Stimulated activated CD4-positive, alpha-beta T cell treated with anti-CD3 and anti-CD28 coated beads, Interleukin-15, amount 100 ng/mL, for 1 hour (primary cell): ENCODE measurements at places on chromosomes 4 and X.

DNA sequence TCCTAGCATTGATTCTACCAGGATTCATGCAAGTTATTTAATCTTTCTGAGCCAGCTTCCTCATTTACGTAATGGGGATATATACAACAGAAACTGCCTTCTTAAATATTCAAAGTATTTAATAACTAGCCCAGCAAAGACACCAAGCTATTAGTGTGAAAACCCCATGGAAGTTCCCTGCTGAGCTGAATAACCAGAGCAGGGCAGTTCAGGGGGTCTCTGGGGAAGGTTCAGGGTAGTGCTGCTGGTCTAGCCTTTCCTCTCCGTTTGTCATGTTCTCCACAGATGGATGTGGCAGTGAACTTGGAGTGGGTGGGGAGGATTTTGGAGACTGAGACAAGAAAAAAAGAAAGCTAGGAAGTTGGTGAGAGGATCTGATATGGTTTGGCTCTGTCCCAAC is 240.8 kb upstream of the TAPT1 start:
- no peak for DNase-seq

GRCh38 chr4:180356766-180357165 is 1886.4 kb upstream of the TENM3 start:
- no peak for DNase-seq

- no peak for DNase-seq
Measured at GRCh38 chrX:131595120-131595519, 51.2 kb downstream of the OR13H1 start.

GRCh38 chr4:151644622-151645021 is 116.2 kb downstream of the GATB start:
- DNase-seq: no peak

DNA sequence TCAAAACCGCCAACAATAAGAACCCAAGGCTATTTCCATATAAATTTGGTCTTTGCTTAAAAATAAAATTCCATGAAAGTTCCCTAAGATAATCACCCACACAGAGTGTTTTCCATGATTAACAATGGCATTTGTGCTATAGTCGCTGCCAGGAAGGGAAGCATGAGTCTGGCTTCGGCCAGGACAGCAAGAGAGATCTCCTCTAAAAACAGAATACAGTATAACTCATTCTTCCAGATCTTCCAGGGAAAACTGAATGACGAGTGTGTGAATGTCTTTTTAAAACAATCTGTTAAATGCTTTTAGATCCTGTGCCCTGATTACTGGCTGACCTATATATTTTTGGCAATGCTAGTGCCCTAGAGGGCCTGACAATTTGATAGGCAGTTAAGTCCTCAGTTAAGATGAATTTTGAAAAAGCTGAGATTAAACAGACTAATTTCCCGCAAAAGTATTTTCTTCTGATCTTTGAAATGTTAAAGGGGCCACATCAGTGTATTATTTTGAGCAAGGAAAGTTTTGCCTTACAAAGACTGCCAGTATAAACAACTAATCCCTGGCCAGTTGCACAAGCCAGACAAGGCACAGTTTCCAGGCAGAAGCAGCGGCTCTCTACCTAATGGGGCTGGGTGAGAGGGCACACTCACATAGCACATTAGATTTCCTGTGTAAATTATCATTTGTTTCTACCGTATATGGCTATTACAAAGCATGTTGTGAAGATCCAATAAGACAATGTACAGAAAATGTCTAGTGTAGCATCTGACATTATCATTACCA is 127.3 kb downstream of the DCHS2 start:
- DNase-seq: no peak

DNA sequence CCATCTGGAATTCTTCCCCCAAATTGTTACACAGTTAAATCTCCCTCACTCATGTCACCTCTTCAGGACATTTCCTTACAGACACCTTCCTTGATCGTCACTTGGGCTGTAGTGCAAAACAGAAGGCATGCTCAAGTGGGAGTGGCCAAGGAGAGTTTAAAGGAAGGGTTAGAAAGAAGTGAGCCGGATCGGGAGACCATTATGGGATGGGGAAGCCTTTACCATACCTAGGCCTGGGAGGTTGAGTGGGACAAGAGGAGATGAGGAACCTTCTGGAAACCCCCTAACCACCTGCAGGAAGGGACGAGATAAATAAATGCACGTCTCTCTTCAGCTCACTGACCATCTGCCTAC is 102.7 kb downstream of the UCHL1 start:
- no peak for DNase-seq

- DNase-seq: no peak
Measured at GRCh38 chrX:2710041-2710840, 19.1 kb downstream of the CD99 start.

DNA sequence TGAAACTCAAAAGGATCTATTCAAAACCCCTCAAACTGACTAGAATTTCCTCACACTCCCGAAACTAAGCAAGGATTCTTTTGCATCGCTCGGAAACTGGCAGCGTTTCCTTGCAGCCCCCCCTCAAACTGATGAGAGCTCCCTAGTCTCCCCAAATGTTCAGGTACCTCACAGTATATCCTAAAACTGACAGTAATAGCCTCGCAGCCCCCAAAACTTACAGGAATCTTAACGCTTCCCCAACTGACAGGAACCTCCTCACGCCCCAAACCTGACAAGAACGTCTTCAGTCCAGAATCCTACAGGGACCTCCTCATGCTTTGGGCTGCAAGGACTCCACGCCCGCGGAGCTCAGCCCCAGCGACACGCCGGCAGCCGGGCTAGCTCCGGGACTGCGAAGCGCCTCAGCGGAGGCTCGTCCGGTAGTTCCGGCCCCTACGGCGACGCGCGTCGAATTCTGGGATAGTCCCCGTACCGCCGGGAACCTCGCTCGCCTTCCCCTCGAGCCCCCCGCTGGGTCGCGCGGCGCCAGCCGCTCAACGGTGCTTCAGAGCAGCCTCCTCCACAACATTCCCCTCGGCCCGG is 640 bp downstream of the PHF8 start:
- peak; percentile 15 for DNase-seq

DNA sequence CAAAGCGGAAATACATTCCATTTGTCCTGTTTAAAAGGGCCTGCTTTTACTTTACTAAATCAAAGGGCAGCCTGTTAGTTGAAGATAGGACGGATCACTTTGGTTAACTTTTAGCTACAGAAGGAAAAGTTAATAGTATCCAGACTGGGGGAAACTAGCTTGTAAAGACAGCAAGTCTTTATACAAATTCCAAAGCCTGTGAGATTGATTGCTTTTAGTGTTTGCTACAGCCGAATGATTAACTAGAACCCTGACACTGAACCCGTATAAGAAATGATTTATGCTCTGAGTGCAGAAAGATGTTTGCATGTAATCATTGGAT is 93.4 kb downstream of the FRAS1 start:
- DNase-seq: no peak

DNA sequence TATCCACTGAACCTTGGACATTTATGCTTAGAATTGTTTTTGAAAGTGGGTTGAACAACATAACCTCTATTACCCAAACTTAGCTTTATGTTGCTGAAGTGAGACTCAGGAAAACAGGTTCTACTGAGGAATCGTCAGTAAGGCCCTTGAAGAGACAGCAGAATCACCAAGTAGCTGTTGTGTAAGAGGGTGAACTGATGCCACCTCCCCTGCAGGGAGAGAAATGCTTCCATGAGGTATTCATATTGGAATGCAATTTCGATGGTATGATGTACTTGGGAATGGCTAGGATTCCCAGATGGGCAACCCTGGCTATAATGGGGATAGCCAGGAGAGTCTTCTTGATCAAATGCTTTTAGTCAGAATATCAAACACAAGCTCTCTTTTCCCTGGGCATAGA is 4.1 kb upstream of the SCRG1 start:
- no peak for DNase-seq

- DNase-seq: peak; percentile 6
Measured at GRCh38 chrX:43949669-43950068, 23.5 kb downstream of the NDP start.

- no peak for DNase-seq
Measured at GRCh38 chr4:116453127-116453526, 632.2 kb downstream of the TRAM1L1 start.

- DNase-seq: no peak
Measured at GRCh38 chr4:3689006-3689405, 77.2 kb upstream of the ADRA2C start.

DNA sequence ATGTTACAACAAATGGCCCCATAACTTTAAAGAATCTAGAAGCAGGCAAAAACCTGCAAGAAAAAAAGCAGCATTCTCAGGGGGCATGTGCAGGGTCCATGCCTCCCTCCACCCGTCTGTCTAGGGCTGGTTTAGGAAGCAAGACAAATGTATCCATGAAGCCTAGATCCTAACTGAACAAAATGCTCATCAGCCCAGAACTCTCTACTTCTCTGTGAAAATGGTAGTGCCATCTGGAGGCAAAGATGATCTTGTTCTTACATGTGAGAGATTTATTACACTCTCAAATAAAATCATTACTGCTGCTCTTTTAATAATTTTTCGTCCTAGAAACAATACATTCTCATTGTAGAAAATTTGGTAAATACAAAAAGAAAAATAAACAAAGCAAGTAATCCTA is 26.7 kb downstream of the NR3C2 start:
- DNase-seq: no peak

DNA sequence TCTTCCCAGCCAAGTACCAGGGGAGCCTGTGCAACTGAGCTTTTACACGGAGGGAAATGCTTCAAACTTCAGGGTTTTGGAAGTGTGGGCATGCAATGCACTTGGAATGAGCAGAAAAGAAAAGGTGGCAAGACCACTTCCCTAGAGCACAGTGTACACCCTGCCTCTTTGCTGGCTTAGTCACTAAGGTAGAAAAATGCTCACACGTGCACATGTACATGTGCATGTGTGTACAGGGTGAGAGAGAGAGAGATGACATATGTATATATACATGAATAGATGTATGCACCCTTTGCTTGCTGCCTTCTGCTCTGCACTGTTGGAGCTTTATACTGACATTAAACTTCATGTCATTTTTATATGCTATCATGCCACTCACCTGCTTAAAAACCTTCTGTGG is 7.9 kb upstream of the KLF3 start:
- no peak for DNase-seq

DNA sequence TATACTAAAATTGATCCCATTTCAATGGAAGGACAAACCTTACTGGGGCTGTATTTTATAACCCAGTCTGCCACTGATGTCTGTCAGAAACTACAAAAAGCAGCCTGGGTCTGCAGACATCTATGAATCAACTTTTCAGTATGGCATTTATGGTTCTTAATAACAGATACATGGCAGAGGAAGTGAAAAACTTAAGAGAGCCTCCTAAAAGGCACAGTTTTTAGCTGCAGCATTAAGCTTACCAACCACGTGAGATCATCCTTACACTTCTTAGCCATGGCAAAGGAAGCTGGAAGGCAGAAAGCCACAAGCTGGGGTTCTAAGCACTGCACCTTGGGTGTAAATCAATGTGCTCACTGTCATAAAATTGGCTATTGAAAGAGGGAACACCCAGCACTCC is 16.6 kb upstream of the UGT2B17 start:
- no peak for DNase-seq

DNA sequence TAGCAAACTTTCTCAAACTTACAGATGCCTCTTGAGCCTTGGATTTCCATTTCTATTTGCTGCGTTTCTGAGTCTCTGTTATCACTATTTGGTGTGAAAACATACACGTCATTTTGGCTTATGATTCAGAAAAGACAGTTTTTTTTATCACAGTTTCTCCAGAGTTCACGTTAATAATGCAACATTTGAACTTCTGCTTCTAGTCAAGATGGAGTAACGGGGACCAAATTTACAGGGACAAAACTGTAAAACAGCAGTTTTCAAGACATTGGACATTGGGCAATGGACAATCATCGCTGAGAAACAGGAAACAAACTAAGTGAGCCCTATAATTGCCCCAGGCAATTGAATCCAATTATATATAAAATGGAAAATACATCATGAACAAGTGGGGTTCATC is 36.2 kb upstream of the TASL start:
- no peak for DNase-seq

DNA sequence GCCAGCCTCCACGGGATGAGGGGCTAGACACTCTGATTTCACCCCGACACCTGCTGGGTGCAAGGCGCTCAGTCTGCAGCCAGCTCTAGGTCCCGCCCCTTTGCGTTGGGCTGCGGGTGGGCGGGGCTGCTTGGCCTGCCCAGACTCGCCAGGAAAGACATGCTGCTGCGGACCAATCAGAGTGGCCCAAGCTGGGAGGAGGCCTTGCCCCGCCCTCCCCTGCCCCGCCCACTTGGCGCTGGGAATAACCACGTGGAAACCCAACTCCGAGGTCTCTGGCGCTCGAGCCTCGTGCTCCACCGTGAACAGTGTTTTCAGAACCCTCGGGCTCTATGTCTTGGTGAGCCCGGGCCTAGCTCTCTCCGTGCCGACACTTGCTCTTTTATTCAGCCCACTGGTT is 5.3 kb upstream of the VMA21 start:
- DNase-seq: no peak
